Lower lobe of right lung (tissue), 2 donors: ENCODE measurements at places on chromosomes 11 and 22. TPM values are rescaled to one million over a fixed set of nuclear protein-coding genes. Genes with fewer than 3 reads are reported as not detected.

CELSR1 gene
- total RNA-seq: 51.8 TPM

HTR3B gene
- not detected for total RNA-seq

CDKN1C gene
- 39.5 TPM for total RNA-seq

GRCh38 chr11:64063777-64064176, 28.0 kb downstream of the FLRT1 start:
- H3K27ac ChIP-seq: no peak overlapping the region
- no peak for DNase-seq
- H3K4me1 ChIP-seq: peaks cover 11% of the 10 kb centered on the region
- peaks cover 30% of the 10 kb centered on the region for H3K27me3 ChIP-seq
- H3K36me3 ChIP-seq: no peaks in the 10 kb centered on the region
- no peak overlapping the region for H3K4me3 ChIP-seq

GRCh38 chr11:69665669-69666068, 9.5 kb downstream of the LTO1 start:
- H3K36me3 ChIP-seq: peaks cover 75% of the 10 kb centered on the region
- H3K4me1 ChIP-seq: peaks cover 8% of the 10 kb centered on the region
- H3K4me3 ChIP-seq: no peak overlapping the region

DNA sequence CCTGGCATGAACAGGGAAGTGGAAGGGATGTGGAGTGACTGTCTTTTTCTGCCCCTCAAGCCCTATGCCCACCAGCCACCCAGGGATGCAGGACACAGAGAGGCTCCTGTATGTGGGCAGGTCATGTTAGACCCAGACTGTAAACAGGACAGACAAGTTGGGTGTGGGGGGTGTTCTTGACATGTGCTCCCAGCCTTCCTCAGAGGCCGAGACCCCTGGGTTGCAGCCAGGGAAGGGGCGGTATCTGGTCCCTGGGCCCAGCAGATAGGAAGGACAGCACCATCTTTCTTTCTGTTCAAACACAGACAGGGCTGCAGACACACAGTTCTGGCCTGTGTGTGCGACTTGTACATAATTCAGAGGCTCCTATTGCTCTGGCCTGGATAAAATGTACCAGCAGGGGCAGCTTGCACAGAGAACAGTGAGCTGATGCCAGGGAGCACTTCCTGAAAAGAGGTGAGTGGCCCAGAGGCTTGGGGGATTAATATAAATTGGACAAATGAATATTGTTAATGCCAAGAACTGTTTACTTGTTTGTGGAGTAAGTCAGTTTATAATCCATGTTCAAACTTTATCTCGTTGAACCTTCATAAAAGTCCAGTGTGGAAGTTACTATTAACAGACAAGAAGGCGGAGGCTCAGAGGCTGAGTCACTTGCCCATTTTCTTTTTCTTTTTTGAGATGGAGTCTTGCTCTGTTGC, 16.6 kb downstream of the GDPD5 start:
- no peaks in the 10 kb centered on the region for H3K27me3 ChIP-seq
- H3K4me3 ChIP-seq: no peak overlapping the region
- H3K27ac ChIP-seq: no peak overlapping the region

DNA sequence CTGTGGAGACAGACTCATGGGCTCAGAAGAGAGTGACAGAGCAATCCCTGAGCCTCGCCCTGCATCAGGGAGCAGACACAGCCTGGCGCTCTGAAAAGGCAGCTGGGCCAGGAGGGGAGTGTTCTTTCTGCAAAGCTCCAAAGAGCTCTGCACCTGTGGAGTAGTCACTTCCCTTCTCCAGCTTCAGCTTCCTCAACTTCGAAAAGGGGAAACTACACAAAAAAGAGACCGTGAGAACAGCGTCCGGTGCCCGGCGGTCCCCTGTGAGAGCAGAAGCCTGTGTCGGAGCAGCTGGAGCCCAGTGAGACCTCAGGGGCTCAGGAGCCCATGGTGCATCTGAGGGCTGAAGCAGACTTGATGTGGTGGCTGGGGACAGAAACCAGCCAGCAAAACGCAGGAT, 35.1 kb downstream of the TP53I11 start:
- H3K27me3 ChIP-seq: peaks cover 7% of the 10 kb centered on the region
- H3K36me3 ChIP-seq: no peaks in the 10 kb centered on the region
- DNase-seq: no peak
- no peak overlapping the region for H3K4me3 ChIP-seq
- H3K4me1 ChIP-seq: peaks cover 23% of the 10 kb centered on the region
- H3K27ac ChIP-seq: no peak overlapping the region

GRCh38 chr11:61657566-61658290, 22.5 kb upstream of the DAGLA start:
- H3K4me1 ChIP-seq: peaks cover 9% of the 10 kb centered on the region
- H3K4me3 ChIP-seq: no peak overlapping the region
- no peak for DNase-seq

DNA sequence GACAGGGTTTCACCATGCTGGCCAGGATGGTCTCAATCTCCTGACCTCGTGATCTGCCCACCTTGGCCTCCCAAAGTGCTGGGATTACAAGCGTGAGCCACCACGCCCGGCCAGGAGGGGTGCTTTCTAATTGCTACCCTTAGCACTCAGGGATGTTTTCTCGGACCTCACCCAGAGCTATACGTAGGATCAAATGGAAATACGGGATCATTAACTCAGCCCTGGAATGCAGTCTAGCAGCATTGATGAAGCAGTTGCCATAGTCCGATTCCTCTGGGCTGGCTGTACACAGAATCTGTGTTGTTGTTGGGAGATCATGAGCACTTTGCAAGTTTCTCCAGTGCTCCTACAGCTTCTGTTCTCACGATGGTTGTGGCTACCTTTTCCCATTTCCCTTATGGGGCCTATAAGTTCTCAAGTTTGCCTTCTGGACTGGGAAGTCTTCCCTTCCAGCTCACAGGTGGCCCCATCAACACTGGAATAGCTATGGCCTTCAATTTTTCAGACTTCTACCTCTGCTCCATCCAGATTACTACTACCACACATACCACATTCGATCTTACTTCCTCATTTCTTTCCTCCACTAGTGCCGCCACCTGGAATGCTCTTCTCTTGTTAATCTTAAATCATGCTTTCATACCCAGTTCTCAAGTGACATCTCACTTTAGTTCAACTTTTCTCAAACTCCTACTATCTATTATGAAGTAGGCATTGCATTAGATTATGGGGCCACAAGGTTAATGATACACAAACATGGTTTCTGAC, 16.1 kb upstream of the PCF11 start:
- no peaks in the 10 kb centered on the region for H3K27me3 ChIP-seq
- H3K27ac ChIP-seq: no peak overlapping the region
- no peak overlapping the region for H3K4me3 ChIP-seq
- no peaks in the 10 kb centered on the region for H3K36me3 ChIP-seq

DNA sequence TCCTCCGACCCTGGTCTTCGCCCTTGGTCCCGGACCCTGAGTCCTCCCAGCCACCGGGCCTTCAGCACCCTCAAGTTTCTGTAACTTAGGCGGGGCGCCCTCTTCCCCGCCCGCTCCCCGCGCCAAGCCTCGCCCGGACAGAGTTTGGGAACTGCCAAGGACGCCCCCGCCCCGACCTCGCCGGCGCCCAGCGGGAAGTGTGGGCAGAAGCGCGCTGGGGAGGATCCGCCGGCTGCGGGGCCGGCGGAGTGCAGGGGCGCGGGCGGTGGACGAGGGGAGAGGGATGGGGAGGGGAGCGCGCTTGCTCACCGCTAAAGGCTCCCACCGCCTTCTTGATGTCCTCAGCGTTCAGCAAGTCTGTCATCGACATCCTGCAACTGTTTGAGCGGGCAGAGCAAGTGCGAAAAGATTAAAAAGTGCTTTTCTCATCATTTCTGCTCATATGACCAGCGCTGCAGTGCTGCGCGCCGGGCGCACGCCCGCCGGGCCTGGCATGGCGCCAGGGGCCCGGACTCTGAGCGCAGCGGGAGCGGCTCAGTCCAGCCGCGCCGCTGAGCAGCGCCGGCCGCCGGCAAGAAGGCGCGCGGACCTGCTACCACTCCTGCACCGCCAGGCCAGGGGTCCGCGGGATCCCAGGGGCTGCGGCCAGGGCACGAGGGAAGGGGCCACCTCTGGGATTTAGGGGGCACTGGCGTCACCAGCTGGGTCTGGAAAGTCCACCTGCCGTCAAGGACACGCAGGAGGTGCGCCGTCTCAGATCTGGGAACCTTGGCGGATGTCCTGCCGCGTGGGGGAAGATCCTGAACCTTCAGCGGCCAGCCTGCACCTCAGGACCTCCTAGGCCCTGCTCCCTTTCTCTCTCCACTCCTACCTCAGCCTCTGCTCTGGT, at the start of gene PVALB:
PVALB (minus strand) TSS at position 400 of the 889 bp plus-strand sequence; CDS start at position 370, 30 bp downstream.
- H3K4me1 ChIP-seq: peaks cover 14% of the 10 kb centered on the region
- peak within 1 kb of the TSS; percentile 39 for H3K4me3 ChIP-seq
- H3K27ac ChIP-seq: no peak within 1 kb of the TSS
- H3K36me3 ChIP-seq: no peaks in the 10 kb centered on the region

DNA sequence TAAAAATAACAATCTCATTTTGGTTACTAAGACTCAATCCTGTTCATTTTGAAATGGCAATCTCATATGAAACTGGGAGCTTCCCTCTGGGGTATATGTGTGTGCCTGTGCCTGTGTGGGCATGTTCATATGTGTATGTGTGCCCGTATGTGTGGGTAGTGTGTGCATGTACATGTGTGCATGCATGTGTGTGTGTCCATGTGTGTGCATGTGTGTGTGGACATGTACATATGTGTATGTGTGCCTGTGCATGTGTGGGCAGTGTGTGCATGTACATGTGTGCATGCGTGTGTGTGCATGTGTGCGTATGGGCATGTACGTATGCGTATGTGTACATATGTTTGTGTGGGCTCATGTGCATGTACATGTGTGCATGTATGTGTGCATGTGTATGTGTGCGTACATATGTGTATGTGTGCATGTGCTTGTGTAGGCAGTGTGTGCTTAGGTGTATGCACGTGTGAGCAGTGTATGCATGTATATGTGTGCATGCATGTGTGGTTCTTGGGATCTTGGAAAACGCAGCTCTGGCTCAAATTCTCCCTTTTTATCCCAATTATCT, 24.5 kb upstream of the CACNG2 start:
- H3K4me3 ChIP-seq: no peak overlapping the region
- H3K27me3 ChIP-seq: peaks cover 33% of the 10 kb centered on the region
- no peaks in the 10 kb centered on the region for H3K36me3 ChIP-seq
- no peaks in the 10 kb centered on the region for H3K4me1 ChIP-seq

GRCh38 chr22:45642986-45643385, 28.6 kb upstream of the ATXN10 start:
- peaks cover 32% of the 10 kb centered on the region for H3K27me3 ChIP-seq
- no peak overlapping the region for H3K4me3 ChIP-seq
- DNase-seq: no peak
- H3K36me3 ChIP-seq: no peaks in the 10 kb centered on the region

- no peak overlapping the region for H3K4me3 ChIP-seq
- no peaks in the 10 kb centered on the region for H3K4me1 ChIP-seq
- no peak overlapping the region for H3K27ac ChIP-seq
Observed at GRCh38 chr11:121613724-121614123, 161.0 kb upstream of the SORL1-AS1 start.

DNA sequence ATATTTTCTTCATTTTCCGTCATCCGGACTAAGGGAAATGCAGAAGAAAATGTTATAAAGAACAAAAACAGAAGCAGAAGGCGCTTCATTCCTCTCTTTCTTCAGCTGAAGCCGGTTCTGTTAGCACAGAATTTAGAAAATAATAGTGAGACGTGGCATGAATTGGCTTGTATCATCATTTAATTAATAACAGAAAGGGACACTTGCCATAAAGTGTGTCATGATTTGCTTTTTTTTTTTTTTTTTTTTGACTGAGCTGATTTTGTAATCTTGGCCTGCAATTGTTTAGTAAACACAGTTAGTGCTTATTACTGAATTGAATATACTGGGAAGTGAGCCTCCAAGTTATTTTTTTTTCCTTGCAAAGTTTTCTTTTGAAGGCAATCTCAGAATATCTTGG, at the start of gene MMP27:
MMP27 (minus strand) TSS at position 144 of the 400 bp plus-strand sequence; CDS start at position 89, 55 bp downstream.
- no peak for DNase-seq
- no peak within 1 kb of the TSS for H3K27ac ChIP-seq
- H3K36me3 ChIP-seq: no peaks in the 10 kb centered on the region
- H3K27me3 ChIP-seq: no peaks in the 10 kb centered on the region
